MCF 10A (cell line): ENCODE measurements at places on chromosomes 2 and 18.

DNA sequence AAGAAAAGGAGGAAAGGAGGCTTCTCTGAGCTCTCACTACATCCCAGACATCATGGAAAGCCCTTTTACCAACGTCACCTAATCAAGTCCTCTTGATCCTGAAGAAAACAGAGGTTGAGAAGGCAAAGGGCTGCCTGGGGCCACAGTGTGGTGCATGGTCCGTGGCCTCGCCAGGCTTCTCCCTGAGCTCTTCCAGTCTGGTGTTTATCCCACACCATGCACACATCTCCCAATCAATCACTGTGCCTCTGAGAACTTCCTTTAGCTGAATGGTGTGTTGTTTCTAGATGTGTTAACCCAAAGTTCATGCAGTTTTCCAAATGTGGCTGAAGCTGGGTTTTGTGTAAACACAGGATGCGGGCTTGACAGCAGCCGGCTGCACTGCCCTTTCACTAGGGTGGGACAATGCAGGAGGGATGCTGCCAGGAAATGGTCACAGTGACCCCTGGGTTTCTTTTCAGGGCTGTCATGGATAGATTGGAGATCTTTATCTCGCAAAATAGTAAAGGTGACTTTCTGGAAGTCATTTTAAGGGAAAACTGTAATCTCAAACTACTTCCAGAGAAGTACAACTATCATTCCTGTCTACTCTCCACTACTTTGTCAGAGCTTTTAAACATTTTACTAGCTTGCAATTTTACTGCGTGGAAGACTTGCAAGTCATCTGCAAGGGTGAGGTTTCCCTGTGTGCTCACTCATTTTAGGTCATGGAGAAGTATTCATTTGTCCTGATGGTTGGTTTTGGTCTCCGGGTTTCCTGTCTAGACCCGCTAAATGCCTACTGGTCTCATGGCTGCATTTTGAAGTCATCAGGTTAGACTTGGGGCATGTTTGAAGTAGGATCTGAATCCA, 54.6 kb downstream of the IL1R2 start:
- no peak for DNase-seq

DNA sequence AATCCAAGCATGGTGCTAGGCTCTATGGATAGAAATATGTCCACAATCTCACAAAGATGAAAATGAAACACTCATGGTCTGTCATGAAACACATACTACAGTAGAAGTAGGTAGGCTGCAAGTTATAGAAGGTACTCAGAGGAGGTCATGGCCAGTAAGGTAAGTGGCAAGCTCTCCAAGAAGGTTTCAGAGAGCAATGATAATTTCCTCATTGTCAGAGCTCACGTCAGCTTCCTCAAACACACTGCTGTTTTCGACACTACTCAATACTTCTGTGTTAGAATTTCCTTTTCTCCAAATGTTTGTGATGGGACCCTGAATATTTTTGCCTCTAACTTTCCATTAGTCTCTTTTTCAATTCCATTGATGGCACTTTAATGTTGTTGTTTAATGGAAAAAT, 25.5 kb downstream of the CCDC141 start:
- no peak for DNase-seq

DNA sequence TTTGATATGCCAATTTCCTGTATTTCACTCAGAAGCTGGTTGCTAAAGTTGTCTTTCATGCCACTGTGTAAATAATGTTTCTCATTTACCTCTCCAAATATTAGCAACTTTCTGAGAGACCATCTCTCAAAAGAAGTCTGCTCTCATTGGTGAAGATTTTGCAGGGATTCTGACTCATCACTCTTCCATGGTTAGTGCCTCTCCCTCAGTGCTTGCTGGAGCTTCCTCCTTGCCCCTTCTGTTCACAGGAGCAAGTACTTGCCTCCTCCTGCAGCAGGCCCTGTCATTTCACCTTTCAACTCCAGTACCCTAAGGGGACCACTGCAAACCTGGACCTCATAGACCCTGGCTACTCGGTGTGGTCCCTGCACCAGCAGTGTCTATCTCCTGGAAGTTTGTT, 168.8 kb downstream of the ZNF385B start:
- DNase-seq, result peak; percentile 17

DNA sequence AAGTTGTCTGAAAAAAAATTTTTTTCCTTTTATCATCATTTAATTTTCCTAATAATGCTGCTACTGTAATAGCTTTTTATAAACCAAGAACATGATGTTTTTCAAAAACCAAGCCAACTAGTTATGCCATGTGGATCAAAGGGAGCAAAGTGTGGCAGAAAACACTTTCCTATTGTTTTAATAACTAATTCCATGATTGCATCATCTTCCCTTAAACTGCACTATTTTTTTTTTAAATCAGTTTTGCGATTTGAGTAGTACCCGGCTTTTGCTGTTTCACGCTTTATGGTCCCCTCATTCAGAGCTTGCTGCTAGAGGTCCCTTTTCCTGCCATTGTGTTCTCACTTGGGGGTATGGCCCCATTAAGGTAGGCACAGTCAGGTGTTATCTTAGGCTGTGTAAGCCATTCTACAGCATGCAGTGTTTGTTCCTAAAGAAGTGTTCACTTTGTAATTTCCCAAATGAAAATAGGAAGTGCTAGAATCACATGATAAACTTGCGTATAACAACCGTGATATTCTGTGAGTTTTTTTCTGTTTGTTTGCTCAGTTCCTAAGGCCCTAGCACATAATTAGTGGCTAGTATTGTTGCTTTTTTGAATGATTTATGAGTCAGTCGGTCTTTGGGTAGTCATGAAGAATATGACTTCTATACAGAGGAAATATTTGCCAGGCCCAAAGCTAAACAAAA, 225.8 kb downstream of the PTGR3 start:
- DNase-seq, result no peak

DNA sequence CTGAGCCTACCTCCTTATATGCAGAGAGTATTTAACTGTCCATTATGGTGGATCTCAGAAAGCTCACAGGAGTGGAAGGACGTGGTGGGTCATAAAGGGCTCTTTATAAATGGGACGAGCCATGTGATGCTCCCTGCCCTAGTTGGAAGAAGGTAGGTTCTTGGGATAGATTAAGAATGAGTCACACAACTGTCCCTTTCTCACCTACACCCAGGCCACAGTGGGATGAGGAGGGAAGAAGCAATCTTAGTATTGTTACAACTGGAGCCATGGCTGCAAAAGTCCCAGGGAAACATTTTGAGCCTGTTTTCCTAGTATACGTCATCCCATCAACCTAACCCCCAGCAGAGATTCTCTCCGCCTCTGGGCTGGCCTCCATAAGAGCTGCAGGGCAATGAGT, 229.9 kb downstream of the TTC32 start:
- DNase-seq, result no peak

- DNase-seq, result no peak
Observed at GRCh38 chr2:207048416-207048815, 109.1 kb downstream of the CPO start.

DNA sequence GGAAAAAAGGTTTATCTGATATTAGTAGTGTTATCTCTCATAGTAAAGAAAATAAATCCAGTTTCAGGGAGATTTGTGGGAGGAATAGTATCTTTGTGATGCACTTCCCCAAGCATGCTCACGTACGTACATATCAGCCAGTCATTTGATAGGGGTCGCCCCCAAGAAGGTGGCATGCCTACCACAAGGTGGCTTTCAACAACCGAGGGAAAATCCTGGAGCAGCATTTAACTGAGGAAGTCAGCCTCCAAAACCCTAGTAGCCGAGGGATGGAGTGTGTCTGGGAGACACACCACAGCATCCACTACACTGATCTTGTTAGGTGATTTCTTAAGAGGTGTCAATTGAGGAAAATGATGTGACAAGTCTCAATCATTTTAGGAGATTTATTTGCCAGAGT, 623.9 kb downstream of the NYAP2 start:
- no peak for DNase-seq
